NCI-H1105 treated with DMSO at 0.1 percent for 48 hours (cell line): ENCODE measurements at places on chromosomes 3 and 15.
A peak's percentile ranks its signal among the peaks of the same experiment; 100 is the strongest.

DNA sequence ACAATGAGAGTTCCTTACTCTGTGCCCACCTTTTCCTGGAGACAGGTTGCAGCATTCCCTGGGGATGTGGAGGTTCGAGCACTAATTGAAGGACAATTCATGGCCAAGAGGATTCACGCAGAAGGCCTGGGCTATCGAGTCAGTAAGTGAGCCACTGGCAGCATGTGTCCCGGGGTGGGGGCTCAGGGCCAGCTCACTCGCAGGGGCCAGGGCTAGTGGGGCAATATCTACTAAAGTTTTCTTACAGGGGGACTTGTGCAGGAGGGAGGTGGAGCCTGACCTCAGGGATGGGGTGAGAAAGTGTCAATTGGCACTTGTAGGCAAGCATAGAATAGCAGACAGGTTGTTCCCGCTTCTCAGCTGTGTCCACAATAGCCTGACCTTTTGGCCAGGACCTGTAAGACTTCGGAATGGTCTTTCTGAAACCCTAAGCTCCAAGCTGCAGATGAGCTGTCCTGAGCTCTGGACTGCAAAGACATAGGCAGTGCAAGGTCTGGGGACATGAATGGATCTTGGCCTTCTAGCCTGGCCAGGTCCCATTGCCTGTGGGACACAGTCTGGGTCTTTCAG, 32.7 kb downstream of the XYLB start:
- no peak for DNase-seq

DNA sequence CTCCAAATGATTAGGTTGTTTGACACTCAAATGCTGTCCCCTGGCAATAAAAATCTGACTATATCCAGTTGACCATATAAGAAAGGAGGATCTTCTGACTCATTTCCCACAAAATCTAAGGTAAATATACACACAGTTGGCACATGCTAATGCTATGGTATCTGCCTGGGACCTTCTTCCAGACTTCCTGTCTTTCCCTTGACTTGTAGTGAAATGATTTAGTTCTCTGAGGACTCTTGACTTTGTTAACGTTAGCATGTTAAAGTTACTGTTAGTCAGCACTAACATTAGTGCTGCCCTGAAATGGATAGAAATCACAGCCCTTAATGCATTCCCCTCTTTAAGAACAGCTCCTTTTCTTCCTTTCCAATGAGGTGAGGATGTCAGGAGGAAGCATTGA, 124.3 kb upstream of the LSAMP start:
- DNase-seq, result no peak

DNA sequence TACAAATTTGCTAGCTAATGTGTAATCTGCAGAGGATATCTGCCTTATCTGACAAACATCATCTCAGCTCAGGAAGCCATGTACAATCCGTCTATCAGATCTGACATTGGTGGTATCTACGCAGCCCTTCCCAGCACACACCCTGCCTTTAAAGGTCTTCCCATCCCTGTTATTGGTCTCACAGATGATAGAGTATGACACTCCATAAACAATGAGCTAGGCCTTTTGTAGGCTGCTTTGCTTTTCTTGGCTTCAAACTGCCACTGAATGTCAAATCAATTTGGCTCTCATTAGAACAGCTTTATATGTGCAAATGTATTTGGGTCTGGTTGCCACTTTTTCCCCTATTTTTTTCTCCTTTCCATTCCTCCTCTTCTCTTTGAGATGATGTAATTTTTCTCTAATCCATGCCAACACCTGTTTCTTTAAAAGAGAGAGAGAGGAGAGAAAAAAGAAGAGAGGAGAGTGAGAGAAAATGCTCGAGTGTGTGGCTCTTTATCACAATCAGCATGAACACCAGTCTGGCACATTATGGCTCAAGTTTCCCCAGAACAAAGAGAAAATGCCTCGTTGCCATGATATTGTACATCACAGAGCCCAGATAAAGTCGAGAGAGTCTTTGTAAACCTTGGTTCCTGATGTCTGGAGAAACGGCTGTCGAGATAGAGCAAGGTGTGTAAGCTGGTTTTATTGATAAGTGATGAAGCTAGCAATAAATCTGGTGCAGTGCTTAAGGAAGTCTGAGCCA, 80.8 kb upstream of the DPH6 start:
- DNase-seq, result no peak

DNA sequence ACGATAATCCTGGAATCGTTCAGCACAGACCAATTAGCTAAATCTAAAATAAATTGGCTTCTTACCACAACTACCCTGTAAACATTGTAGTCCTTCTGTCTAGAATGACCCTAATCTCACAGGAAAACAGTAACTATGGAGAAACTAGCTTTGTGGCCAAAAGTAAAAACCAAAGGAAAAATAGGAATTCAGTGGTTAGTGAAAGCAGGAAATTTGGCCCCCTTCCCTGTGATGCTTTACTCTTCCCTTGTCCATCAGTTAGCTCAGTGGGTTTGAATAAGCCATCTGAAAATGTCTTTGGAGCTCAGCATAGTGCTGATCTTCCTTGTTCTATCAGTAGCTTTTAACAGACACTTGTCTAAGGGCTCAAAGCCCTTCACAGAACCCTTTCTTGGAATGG, 1.6 kb downstream of the NMD3 start:
- DNase-seq, result no peak

- DNase-seq, result no peak
Observed at GRCh38 chr15:92502930-92503857, 109.5 kb downstream of the ST8SIA2 start.

DNA sequence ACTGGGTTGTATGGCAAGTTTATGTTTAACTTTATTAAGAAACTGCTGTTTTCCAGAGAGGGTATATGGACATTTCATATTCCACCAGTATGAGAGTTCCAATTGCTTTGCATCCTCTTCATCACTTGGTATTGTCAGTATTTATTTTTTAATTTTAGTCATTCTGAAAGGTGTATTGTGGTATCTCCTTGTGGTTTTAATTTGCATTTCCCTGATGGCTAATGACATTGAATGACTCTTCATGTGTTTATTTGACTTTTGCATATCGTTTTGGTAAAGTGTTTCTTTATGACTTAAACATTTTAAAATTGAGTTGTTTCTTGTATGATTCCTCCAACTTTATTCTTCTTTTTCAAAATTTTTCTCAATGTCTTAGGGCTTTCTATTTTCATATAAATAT, 44.4 kb downstream of the IL1RAP start:
- no peak for DNase-seq

- DNase-seq, result no peak
Observed at GRCh38 chr3:35739181-35739809, 100.0 kb downstream of the ARPP21 start.

- DNase-seq, result peak; percentile 25
Observed at GRCh38 chr15:74781431-74782258, at the start of gene CSK. Gene CSK, plus strand, starts transcription at chr15:74782080. Its CDS starts 16,218 bp downstream, at chr15:74798298.

- DNase-seq, result no peak
Observed at GRCh38 chr3:187287256-187287655, 4.3 kb downstream of the MASP1 start.

DNA sequence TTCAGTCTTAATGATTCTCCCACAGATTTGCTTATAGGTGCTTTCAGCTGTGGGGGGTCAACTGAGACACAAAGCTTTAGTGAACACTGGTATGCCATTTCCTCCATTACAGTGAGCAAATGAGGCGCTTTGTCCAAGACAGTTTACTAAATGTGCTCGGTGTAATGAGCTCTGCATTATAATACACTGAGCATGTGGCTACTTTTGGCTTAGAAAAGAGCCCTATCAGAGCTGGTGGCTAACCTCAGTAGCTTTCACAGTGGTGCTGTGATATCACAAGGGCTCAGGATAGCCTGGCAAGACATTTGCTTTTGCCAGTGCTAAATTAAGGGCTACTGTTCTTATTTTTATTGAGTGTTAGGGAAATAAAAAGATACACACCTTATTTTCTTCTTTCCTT, 749.7 kb upstream of the ARPP21 start:
- DNase-seq, result no peak

GRCh38 chr3:59040902-59041301, 8.9 kb downstream of the CFAP20DC start:
- no peak for DNase-seq

- no peak for DNase-seq
Observed at GRCh38 chr3:47370887-47371697, 9.7 kb upstream of the PTPN23 start.

- DNase-seq, result no peak
Observed at GRCh38 chr3:126314790-126315658, 42.2 kb downstream of the KLF15 start.

GRCh38 chr15:78406016-78406585, 31.9 kb upstream of the IREB2 start:
- no peak for DNase-seq

- DNase-seq, result no peak
Observed at GRCh38 chr15:49441816-49442215, 18.8 kb downstream of the FGF7 start.

DNA sequence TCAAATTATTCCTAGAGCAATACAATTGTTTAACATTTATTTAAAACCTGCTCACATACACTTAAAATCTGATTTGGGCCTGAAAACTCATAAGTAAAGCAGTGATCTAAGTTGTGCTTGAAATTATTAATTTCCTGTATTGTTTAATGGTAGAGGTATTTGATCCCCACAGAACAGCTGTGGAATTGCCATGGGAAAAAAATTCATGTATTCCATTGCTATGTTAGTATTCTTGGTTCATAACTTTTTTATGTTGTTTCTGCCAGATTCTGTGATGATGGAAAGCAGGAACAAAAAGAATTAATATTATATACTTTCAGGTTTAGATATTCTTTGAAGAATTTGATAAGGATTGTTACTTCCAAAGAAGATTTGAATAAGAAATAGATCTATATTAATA, 831.5 kb upstream of the NR2F2 start:
- DNase-seq, result no peak

DNA sequence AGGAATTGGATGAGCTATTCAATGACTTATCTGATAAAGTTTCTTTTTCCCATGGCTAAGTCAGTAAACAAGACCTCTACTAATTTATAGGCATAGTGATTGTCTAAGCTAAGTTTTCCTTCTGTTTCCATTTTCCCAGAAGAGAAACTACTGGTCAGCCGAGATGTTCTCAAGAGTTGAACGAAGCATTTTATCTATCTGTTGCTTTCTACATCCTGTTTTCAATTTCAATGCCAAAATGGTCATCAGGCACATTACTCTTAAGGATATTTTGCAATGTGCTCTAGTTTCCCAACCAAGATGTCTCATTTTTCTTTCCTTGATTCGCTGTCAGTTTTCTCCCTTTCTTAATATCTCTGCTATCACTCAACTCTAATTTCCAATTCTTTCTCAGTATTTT, 228.7 kb downstream of the MBNL1 start:
- DNase-seq, result no peak

DNA sequence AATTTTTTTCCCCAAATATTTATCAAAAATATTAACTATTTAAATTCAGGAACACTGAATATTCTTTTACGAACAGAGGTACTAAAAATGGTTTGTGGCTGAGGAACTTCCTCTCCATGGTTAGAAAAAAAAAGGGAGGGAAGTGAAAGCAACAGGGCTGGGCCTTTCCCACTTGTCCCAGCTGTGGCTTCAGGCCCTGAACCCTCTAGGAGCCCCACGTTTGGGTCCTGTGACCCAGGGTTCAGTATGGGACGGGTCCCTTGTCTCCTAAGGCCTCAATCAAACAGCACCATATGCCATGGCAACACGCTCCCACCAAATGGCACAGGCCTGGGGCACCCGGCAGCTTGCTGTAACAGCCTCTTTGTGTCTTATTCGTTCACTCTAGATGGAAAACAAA, 32.4 kb downstream of the POC1A start:
- DNase-seq, result no peak

GRCh38 chr15:61037031-61037430, 192.1 kb downstream of the RORA start:
- no peak for DNase-seq

DNA sequence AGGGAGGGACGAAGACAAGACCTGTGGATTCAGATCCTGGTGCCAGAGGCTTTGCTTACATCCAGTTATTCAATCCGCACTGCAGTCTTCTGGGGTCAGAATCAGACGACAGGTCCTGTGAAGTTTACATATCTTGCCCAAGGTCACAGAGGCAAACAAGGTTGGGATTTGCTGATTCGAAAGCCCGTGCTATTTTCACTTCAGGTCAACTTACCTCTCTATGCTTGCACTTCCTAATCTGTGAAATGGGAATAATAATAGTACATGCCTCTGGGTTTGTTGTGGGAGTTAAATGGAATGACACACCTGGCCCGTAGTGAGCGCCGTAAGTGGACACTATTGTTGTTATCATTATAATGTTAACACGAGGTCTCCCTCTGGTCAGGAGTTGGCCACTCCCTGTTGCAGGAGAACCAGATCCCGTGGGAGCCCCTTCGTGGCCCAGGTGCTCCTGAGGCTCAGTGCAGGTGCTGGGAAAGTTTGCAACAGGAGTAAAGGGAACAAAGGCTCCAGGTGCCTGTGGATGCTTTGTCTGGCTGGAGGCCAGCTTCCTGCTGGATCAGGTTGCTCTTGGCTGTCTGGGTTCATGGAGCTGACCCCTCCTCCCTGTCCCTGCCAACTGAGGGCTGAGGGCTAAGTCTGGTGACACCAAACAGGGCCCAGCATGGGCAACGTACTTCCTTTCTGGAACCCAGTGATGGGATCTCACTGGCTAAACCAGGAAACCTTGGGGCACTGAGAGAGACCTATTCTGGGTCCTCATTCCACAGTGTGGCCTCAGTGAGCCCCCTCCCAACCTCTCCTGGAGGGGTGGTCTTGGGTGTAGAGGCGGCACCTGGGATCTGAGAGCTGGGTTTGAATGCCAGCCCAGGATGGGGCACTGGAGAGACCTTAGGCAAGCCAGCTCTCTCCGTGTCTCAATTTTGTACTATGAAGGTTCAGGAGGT, 40.1 kb upstream of the SEMA4B start:
- peak; percentile 73 for DNase-seq

- DNase-seq, result no peak
Observed at GRCh38 chr3:55165704-55166405, 238.0 kb upstream of the LRTM1 start.

- no peak for DNase-seq
Observed at GRCh38 chr3:129543156-129543790, at the start of gene H1-8. Gene H1-8, plus strand, starts transcription at chr3:129543175. Its CDS starts 44 bp downstream, at chr3:129543219.

- no peak for DNase-seq
Observed at GRCh38 chr3:187490366-187490765, 122.2 kb downstream of the RTP4 start.

DNA sequence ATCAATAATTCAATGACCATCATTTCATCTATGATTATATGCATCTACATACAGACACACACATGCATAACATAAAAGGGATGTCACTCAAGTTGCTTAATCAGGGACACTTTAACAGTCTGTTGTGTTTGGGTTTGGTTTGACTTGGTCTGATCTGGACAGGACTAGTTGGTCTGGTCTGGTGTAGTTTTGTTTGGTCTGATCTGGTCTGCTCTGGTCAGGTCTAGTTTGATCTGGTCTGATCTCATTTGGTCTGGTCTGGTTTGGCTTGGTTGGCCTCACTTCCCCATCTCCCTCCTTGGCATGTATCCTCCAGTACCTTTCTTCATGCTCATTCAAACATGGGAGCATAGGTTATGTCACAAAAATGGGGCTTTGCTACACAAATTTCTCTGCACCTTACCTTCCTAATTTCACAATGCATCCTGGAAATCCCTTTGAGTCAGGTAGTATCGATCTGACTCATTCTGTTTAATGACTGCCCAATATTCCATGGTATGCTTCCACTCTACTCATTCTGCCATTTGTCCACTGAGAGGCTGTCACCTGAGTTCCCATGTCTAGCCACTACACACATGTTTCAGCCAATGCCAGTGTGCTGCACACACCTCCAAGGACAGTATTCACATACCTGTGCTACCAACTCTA, 73.0 kb upstream of the TPM1 start:
- no peak for DNase-seq
